Activated T-helper 1 cell treated with anti-CD3 and anti-CD28 coated beads, Interleukin-2, amount 50 U/mL, for 16 hours (primary cell): ENCODE measurements at places on chromosomes 1 and 21.

GRCh38 chr1:159066108-159066507, 10.5 kb downstream of the AIM2 start:
- DNase-seq = no peak

DNA sequence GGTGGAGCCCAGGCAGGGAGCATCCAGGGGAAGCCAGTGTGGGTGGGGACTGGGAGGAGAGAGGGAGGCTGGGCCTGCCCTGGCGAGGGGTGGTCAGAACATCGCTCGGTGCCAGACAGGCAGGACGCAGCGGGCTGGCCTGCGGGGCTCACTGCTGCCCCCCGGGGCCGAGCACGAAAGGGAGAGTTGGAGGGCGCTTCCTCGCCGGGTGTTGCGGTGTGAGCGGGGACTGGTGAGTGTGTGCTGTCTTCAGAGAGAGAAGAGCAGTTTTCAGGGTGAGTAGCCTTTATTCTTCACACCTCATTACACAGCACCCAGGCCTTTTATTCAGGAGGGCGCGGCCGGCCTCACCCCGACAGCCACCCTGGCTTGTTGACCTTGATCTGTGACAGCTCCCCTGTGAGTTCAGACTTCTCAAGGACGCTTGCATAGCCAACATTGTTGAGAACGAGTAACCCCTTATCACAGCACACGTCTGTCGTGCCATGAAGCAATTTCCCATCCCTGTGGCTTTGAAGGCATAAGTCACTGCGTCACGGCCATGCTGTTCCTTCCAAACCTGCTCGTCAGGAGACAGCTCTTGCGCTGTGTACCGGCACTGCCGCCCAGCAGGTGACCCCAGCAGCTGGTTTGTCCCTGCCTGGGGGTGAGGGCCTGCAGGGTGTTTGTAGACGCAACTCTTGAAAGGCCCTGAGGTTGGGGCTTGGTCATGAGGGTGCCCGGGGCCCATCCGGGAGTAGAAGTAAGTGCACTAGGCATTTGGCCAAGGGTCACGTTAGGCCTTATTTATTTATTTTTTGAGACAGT, 54.6 kb downstream of the PRKCZ start:
- DNase-seq = no peak

DNA sequence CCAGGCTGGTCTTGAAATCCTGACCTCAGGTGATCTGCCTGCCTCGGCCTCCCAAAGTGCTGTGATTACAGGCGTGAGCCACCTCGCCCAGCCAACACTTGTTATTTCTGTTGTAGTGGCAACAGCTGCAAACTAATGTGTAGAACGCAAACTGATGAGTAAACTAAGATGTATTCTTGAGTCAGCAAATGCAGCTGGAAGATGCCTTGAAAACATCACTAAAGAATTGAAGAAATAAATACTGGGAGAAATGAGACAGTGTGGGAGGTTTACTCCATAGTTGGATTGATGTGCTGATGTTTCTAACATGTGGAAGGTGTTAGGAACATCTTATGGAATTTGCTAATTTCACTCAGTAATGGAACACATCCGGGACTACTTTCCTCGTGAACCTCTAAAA, 61.3 kb upstream of the KCNE2 start:
- DNase-seq = no peak

DNA sequence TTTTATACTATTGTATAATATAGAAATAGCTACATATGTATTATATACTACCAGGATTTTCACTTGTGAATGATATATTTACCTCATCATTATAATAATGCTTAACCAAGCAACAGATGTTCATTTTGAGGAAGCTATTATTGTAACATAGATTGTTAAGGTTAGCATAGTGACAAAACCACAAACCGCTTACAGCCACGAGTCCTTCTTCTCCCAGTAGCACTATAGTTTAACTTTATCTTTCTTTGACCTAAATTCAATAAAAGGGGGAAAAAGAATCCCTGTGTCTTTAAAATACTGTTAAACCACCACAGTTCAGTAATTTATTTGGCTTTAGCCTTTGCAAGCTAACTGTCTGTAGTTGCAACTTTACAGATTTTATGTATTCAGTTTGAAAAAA, 1039.4 kb upstream of the B3GALT2 start:
- no peak for DNase-seq

DNA sequence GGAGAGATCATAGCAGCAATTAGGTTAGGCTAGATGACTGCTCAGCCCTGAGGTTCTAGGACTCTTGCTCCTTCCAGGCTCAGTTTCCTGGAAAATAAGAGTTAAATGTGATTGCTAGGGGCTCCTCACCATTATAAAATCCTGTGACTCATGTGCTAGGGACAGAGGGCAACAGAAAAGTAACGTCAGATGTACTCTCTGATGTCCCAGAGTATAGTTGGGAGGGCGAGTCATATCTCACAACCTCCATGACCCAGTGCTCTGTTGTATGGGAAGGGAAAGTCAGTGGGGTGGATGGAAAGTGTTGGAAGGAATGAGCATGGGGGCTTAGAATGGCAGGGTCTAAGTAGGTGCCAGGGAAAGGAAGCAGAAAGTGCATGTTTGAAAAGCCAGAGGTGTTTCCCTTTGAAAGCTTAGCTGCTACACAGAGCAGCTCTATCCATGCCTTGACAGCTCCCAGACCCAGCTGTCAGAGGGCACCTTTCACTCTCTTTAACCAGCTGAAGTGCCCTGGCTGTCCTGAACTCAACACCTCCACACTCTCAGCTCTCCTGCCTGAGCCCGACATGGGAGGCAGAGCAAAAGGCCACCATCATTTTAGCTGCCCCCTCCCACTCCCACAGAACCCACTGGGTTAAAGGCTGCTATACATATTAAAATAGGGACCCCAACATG, 11.6 kb downstream of the GJA5 start:
- no peak for DNase-seq
